ENCODE measurements at places on chromosomes 1 and 21.

- no peak for DNase-seq
Measured at GRCh38 chr1:226722901-226723656, 16.0 kb downstream of the ITPKB start.

GRCh38 chr1:69077633-69078032 is 490.1 kb upstream of the LRRC7 start:
- DNase-seq = no peak

DNA sequence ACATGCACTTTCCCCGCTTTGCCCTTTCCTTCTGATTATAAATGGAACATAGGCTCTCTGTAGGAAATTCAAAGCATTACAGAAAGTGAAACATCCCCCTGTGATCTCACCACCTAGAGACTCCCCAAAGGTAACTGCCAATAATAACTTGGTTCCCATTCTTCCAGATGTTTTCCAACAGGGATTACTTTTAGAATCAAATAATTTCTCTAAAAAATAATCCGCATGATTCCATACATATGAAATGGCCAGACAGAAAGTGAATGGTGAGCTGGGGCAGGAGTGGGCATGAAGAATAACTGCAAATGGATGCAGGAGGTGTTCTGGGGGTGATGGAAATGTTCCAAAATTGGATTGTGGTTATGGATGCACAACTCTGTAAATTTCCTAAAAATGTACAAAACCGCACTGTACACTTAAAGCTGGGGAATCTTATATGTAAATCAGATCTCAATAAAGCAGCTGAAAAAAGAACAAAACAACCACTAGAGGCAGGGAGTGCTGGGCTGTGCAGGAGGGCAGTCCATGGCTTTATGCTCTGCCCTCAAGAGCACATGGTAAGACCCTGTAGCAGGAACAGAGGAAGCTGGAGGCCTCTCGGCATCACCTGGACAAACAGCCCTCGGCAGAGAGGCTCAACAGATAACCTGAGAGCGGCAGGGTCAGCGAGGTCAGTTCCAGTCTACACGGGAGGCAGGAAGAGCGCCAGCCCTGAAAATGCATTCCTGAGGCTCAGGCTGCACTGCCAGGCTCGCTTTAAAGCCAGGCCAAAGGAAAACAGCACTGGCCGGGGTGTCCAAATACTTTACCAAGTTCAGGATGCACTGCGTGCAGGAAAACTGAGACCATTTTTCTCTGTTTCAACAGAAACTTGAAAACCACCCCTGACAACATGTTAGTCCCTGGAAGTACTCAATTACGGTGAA is 39.7 kb downstream of the CAPZB start:
- DNase-seq = no peak

GRCh38 chr1:5611431-5611830 is 380.8 kb downstream of the NPHP4 start:
- DNase-seq = no peak

- DNase-seq = peak; percentile 14
Measured at GRCh38 chr1:6348511-6349191, 44.9 kb downstream of the ACOT7 start.

- DNase-seq = no peak
Measured at GRCh38 chr1:56915960-56916359, 49.9 kb downstream of the C8B start.

GRCh38 chr1:24248859-24249258 is 61.8 kb upstream of the IFNLR1 start:
- no peak for DNase-seq

- DNase-seq = peak; percentile 37
Measured at GRCh38 chr1:178541829-178542553, 29.1 kb downstream of the TEX35 start.

DNA sequence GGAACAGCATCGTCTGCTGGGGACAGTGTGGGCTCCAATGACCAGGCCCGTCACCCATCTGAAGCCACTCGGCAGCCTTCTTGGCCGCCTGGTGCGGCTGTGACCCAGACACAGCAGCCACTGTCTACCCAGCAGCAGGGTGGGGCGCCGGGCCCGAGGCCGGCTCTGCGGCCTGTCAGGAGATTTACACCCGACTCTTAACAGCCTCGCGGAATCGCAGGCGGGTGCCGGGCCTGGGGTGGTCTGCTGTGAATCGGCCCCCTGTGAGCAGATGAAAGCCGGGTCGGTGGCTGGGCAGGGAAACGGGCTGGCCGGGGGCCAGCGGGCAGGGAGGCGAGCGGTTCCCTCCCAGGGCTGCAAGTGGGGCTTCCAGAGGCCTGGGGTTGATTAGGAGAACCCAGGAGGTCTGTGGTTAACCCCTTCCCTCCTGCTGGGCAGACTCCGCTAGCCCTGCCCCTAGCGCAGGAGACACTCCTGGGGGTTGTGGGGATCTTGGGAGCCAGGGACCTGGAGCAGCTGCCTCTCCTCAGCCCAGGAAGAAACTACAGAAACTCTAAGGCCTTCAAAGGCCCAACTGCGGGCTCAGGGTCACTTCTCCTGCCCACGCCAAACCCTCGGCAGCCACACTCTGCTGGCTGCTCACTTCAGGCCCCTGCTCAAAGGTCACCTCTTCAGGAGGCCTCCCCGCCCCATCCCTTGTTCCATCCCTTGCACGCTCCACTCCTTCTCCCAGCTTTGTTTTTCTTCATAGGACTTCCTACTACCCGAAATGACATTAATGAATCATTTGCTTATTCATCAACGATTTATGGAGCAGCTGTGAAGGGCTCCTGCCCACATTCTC is 15.6 kb downstream of the RUNX3 start:
- no peak for DNase-seq

- DNase-seq = no peak
Measured at GRCh38 chr1:24553931-24554330, 2.0 kb upstream of the NCMAP start.

DNA sequence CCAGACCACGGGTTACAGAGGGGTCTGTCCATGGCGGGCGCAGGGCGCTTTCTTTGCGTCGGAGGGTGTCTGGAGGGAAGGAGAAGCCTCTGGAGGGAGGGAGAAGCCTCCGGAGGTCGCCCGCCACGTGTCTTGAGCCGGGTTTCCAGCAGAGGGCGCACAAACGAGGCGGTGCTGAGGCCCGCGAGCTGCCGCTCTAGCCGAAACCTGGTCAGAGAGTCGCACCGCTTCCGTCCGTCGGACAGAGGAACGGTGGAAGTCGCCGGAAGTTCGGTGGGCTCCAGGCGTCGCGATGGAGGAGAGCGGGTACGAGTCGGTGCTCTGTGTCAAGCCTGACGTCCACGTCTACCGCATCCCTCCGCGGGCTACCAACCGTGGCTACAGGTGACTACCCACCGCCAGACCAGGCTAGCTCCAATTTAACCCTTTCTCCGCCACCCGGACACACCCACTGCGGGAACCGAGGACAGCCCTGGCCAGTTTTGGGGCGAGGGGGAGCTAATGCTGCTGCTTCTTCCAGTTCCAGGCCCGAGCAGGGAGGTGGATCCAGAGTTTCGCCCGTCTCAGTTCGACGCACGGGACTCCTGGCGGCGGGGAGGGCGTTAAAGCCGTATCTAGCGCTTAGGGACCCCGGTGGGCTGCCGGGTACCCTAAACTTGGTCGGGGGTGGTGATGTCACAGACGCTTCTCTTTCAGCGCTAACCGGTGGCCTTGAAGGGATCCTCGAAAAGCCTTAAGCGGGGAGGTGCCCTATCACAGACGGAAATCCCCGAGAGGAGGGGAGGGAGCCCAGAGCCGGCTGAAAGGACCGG is at the start of gene NECAP2:
Gene NECAP2 (plus strand): TSS at position 255 of the 812 bp plus-strand sequence. CDS start 38 bp downstream, at position 293.
- peak; percentile 95 for DNase-seq

GRCh38 chr1:180384286-180385005 is 117.9 kb downstream of the ACBD6 start:
- DNase-seq = no peak

- DNase-seq = no peak
Measured at GRCh38 chr1:153939476-153939875, 7.0 kb downstream of the DENND4B start.

- DNase-seq = no peak
Measured at GRCh38 chr1:203299169-203299568, 6.2 kb upstream of the BTG2 start.

- no peak for DNase-seq
Measured at GRCh38 chr21:27759820-27760219, 792.9 kb upstream of the ADAMTS5 start.

GRCh38 chr1:231278100-231278790 is 37.2 kb downstream of the GNPAT start:
- DNase-seq = no peak

DNA sequence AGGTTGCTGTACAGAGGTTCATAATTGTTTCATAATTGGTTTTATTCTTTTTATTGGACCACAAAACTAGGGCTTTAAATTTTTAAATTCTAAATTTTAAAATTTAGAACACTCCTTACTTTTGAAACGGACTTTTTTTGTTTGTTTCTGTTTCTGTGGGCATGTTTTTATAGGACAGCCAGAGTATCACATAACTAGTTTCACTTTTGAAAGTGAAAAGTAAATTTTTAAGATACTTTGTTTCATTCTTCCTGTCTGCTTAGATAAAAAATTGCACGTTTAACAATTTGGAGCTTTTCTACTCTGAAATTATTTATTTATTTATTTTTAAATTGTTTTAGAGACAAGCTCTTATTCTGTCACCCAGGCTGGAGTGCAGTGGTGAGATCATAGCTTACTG is 29.7 kb downstream of the MDM4 start:
- DNase-seq = no peak

DNA sequence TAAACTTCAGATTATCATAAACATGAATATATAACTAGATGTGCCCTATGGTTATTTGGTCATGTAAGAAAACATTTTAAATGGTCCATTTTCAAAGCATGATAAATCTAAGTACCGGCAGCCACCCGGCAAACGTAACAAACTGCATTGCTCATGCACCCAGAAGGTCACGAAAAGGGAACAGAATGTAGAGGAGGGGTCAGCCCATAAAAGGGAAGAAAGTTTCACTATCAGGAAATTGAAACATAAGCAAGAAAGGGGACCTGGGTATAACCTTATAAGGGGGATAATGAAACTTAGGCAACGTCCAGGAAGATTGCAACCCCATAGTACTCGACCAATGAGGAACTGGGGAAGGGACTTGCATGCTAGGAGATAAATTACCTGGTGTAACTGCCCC is 421.2 kb upstream of the ZRANB2 start:
- no peak for DNase-seq

DNA sequence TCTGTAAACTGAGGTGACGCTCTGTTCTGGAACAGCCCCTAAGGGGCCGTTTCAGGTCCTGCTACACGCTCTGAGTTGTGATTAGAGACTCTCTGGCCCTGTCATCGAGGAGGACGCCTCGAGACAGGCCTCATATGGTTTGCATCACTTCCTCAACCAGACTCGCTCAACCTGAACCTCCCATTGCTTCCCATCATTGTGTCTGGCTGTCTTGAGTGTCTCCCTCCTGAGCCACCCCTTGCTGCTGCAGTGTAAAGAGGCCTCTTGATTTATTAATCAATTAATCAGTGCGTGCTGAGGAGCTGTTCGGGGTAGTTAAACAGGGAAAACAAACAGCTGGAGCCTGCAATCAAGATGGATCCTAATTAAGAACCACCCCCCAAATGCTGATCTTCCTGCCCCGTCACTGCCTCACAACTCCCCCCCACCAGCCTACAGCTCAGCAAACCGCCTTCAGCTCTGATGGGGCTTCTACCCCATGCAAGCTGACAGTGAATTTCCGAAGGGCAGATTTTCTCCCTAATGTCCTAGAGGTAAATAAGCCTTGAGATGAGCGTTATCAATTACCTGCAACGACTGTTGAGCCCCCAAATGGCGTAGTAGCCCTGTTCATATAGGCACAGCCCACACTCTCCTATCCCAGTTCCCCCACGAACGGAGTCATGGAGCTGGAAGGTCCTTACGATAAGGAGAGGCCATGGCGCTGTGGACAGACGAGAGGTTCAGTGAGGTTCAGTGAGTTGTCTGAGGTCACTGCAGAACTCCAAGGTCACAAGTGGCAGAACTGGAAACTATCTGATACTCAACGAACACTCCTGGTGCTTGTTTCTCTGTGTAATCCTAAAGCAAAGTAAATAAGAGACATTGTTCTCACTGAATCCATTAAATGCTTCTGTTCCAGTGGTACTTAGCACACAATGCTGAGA is 210.6 kb downstream of the KIF26B start:
- DNase-seq = no peak

GRCh38 chr1:186292875-186293274 is 82.2 kb downstream of the TPR start:
- no peak for DNase-seq
